Motor neuron (in vitro differentiated cells): ENCODE measurements at places on chromosomes 6 and 20.
A peak's percentile ranks its signal among the peaks of the same experiment; 100 is the strongest.

GRCh38 chr6:35725081-35725708 lies 11.6 kb upstream of the ARMC12 start:
- no peak for ATAC-seq

- ATAC-seq: no peak
Measured at GRCh38 chr6:2497922-2498623, 252.6 kb downstream of the MYLK4 start.

- ATAC-seq: no peak
Measured at GRCh38 chr6:132909742-132910141, 95.4 kb downstream of the RPS12 start.

- ATAC-seq: peak; percentile 63
Measured at GRCh38 chr6:145749632-145750031, 14.3 kb upstream of the EPM2A start.

DNA sequence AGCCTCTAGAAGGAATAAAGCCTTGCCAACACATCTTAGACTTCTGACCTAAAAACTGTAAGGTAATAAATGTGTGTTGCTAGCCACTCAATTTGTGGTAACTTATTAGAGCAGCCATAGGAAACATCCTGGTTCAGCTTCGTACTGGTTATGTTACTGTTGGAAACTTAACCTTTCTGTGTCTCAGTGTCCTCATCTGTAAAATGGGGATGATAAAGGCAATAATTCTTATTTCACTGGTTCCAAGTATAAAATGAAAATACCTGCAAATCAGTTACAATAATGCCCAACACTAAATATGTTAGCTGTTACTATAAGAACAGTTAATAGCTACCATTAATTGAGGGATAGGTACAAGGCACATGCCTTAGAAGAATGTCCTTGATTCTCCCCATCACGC lies 14.3 kb upstream of the RBPJL start:
- no peak for ATAC-seq

- ATAC-seq: no peak
Measured at GRCh38 chr6:129114636-129115391, 231.9 kb downstream of the LAMA2 start.

GRCh38 chr20:34015401-34016335 lies 22.0 kb downstream of the RALY start:
- ATAC-seq: no peak

- peak; percentile 34 for ATAC-seq
Measured at GRCh38 chr20:15200147-15200565, 862.7 kb upstream of the FLRT3 start.

- peak; percentile 27 for ATAC-seq
Measured at GRCh38 chr20:62704341-62704948, 4.2 kb upstream of the NTSR1 start.

DNA sequence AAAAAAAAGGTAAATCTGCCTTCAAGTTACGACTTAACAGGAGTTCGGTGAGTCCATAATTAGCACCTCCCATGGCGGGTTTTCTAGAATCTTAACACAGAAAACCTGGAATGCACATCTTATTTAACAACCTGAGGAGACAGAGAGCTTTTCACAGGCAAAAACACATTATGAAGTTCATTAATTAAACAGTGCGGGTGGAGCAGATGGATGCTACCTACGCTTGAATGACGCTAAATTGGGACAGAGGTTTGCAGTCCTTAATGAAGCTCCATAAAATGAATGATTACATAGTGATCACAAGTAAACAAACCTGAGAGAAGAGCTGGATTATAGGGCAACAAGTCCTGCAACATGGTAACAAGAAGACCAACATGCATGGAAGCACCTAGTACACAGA lies 81.0 kb downstream of the INSM1 start:
- ATAC-seq: no peak

- ATAC-seq: no peak
Measured at GRCh38 chr6:88183471-88183870, 17.3 kb upstream of the CNR1 start.

DNA sequence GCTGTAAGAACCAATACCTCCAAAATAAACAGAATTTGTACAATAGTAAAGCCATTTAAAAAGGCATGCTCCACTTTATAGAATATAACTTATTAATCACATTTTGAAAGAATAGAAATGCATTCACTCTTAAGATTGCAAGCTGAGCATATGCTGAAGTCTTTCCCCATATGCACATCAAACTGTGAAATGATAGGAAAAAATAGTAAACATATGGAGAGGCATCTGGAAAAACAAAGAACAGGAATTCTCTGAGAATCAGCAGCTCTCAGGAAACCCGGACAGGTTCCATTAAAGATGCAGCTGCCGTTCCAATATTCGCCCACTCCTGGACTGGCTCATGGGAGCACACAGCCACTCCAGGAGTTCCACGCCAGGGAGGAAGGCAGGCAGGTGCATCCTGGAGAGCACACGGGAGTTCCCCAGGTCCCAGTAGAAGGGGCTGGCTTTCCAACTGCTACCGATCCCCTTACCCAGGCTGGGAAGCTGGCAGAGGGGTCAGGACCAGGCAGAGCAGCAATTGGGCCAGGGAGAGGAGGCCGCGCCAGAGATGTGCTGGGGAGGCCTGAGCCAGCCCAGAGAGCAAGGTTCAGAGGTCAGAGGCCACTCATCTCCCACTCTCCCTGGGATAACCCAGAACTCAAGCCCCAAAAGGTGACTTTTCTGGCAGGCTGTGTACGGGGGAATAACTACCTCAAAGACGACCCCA lies 111.1 kb downstream of the DLL1 start:
- ATAC-seq: no peak

GRCh38 chr6:4359108-4359730 lies 223.8 kb upstream of the ECI2 start:
- ATAC-seq: peak; percentile 12

DNA sequence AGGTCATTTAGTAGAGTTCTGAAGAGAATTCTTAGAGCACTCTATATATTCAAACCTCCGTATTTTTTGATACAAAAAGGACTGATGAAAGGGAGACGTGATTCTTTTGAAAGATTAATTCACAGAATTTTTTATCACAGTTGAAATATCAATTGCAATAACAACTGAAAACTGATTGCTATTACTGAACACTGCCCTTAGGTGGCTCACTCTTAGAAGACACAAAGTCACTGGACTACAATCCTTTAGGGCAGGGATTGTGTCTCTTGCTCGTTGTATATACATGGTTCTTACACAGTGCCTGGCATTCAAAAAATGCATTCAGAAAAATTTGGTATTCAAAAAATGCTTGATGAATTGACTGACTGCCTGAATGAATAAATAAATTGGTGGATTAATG lies 17.1 kb upstream of the CALHM6 start:
- ATAC-seq: peak; percentile 76
